Pons (tissue), 1 donor: ENCODE measurements at places on chromosomes 7 and 10.

- no peak for DNase-seq
These were observed 275.2 kb upstream of the MGMT start for GRCh38 chr10:129191797-129192196.

- no peak for DNase-seq
These were observed 184.6 kb downstream of the JCAD start for GRCh38 chr10:29874606-29875269.

DNA sequence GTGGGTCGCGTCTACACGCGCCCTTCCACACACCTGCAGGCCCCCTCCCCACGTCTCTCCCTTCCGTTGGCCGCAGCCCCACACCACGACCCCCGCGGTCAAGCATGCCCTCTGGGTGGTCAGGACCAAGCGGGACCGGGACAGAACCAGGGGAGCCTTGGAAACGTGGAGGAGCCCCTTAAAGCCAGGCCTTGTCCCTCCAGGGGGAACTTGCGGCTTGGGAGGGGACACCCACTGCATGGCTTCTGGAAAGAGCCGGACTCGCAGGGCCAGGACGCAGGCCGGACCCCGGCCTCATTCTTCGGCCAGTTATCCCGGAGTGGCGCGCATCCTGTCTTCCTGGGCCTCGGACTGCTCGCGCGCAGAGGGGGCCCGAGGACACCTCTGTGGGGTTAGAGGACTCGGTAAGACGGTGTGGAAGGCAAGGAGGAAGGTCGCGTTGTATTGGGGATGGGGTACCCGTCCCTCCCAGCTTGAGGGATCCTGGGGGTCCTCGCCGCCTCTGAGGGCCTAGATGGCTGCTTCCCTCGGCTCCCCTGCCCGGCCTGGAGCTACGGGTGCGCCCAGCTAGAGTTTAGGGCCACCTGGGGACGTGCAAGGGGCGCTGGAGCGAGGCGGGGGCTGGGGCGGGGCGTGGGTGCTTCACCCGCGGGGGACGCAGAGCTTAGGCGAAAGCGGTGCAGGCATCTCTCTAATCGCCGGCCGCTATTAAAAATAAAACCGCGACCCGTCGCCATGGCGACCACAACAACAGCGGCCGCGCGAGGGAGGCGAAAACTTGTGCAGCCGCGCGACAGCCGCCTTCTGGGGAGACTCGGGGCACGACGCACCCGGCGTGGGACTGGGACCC is 1.8 kb upstream of the PDGFA start:
- no peak for DNase-seq

DNA sequence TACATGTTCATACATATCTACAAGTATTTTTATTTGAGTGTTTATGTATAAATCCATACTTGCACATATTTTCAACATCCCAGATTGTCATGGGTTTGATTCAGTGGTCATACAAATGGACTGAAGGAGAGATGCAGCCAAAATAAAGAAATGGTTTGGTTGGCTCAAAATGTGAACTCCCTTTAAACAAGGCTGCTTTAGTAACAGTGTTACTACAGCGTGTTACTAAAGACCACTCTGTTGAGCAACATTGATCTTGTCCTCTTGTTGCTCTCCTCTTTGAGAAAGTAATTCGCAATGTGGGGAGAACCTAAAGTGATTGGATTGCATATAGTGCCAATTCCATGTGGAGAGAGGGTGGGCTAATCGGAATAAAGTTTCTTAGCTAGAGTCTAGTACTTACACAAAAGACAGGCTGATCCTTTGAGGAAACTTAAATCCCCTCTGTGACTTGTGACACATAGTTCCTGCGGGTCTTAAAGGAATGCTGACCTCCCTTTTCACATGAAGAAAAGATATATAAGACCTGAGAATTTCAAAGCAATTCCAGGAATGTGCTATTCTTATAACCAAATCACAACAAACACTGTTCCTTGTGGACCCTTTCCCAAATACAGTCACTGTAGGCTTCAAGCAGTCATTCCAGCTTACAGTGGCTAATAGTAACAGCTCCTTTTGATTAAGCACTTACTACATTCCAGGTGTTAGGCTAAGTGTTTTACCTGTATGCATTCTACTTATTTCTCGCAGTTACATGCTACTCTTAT is 144.3 kb downstream of the FZD1 start:
- DNase-seq, result no peak

- no peak for DNase-seq
These were observed 83.1 kb downstream of the STRA8 start for GRCh38 chr7:135316648-135317313.

DNA sequence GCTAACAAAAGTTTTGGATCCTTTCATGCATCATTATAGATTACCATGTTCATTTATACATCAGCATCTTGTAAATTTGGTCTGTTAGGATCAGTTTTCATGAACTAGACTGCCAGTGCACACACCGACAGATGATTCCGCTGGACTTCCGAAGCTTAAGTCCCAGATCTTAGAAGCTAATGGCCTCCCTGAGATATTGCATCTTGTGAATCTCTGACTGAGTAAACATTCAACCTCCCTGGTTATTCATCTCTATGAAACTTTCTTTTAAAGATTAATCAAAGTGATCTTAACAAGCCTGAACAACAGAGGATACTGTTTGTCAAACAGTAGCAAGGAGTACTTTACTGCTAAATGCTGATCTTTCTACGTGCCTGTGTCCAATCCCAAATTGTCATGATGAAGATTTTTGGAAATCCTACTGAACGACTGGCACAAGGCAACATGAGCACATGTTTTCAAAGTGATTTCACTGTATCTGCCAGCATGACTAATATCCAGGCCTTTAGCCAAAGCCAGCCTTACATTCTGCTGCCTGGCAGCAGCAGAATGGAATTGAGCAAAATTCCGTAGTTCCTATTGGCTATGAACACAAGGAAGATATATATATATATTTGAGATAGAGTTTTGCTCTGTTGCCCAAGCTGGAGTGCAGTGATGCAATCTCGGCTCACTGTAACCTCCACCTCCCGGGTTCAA is 91.3 kb upstream of the ANK3 start:
- DNase-seq, result peak; percentile 81

- DNase-seq, result peak; percentile 40
These were observed 798 bp upstream of the AUTS2 start for GRCh38 chr7:69597278-69598076.

DNA sequence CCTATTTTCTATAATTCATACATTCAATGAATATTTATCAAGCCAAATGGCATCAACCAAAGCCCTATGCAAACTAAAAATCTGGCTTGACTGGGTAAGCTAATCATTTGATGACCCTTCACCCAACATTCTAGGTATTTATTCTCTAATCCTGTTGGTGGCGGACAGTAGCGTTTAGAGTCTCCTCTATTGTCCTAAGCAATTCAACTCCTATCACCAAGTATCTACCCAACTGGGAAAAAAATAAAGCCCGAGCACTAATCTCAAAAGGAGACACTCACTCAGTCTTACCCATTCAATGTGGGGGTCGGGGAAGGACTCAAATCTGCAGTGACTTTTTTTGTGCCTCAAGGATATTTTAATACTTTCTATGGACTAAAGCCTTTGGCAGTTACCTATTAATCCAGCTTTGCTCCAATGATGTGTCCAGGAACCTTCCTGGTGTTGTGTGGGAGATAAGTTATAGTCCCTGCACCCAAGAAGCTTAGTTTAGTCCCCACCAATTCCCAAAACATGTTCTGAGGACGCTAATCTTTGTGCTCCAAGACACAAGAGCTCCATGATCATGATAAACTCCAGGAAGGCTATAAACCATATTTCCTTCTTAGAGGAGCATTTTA is 30.6 kb downstream of the DNMBP start:
- no peak for DNase-seq

GRCh38 chr7:95335093-95335492 is 10.8 kb upstream of the PON1 start:
- DNase-seq, result no peak

- peak; percentile 35 for DNase-seq
These were observed 47.1 kb upstream of the DYNC1I1 start for GRCh38 chr7:95725205-95725604.

DNA sequence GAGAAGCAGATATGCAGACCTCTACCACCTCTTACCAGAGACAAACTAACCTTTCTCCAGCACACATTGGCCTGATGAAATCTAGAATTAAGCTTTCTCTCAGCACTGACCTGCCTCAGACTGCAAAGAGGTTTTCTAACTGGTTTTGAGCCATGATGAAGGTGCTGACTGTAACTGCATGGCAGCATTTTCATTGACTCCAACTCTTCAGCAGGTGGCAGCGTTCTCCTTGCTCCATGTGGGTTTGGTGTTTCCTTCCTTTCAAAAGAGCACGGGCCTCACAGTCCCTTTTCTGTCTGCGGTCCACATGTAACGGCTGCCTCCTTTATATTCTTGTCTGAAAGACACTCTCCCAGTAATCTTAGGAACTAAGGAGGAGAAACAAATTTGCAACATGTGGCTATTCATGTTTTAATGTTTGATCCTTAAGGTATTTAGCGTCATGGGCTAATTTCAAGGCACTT is 12.6 kb downstream of the KLLN start:
- peak; percentile 70 for DNase-seq

DNA sequence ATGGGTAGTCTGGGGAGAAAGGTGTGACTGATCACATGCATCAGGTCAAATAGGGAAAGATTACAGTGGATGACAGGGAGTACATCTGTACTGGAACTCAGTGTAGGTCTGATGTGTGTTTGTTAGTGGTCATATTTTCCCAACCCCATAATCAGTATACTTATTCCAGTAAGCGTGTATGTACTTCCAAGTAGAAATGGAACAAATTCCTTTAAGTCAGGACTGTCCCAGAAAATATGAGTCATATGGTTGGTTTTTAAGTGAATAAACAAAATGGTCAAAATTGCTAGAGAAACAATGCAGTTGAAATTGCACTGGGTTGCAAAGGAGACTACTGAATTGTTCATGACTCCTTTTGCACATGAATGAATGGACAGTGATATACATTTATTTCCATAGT is 118.8 kb upstream of the MYO3A start:
- no peak for DNase-seq

DNA sequence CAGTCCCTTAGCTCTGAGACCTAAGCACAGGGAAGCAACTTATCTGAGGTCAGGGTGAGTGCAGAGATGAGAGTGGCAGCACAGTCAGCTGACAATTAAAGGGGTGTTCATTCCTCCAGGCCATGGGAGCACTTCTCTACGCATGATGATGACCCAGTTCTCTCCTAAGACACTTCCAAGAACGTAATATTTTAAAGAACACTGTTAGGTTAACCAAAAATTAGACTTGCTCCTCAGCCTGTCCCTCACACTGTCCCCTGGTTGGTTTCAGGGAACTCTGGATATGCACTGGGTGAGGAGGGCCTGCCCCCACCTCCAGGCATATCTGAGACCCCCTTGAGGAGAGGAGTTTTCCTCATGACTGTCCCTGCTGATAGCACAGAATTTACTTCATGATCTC is 767.5 kb downstream of the GRID1 start:
- no peak for DNase-seq

- no peak for DNase-seq
These were observed 51.5 kb upstream of the MTURN start for GRCh38 chr7:30083334-30083733.

DNA sequence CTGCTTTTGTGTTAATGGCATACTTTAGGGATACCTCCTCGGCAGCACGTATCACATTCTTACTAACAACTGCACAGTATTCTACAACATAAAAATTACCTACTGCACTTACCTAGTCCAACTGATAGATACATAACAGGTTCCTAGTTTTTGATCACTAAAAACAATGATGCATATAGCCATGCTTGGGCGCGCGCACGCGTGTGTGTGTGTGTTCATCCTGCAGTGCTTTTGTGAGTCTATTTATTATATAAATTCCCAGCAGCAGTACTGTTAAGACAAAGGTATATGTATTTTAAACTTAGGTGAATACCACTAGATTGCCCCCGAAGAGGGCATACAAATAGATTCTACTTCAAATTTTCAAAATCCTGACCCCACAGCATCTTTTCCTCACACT is 181.4 kb downstream of the ELMO1 start:
- no peak for DNase-seq

GRCh38 chr10:123331438-123331837 is 177.2 kb downstream of the BUB3 start:
- DNase-seq, result peak; percentile 91

DNA sequence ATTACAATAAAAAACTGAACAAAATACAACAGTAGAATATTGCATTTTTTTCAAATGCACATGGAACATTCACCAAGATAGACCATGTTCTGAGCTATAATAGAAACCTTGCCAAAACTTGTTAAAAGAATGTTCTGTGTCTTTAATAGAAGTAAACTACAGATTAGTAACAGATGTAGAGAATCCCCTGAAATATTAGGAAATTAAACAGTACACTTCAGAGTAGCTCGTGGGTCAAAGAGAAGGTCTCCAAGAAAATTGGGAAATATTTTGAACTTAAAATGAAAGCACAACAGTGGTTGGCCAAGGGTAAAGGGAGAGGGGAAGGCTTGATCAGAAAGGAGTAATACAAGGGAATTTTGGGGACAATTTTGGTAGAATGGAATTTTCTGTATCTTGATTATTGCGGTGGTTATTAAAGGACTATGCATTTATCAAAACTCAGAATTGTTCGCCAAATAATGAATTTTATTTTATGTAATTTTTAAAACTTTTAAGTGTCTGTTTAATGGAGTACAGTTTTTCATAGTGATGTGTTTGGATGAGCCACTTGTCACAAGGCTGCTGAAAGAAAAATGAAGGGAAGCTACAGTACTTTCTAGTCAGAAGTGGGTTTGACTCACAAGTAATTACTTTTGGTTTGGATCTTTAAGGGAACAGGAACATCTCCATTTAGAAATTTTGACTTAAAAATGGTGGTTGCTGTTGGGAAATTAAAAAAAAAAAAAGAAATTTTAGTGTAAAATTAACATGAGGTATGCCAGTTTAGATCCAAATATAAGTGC is 10.2 kb downstream of the PLEKHA8 start:
- DNase-seq, result no peak

- no peak for DNase-seq
These were observed 103.5 kb upstream of the FERD3L start for GRCh38 chr7:19248681-19249080.

- DNase-seq, result no peak
These were observed 438.6 kb downstream of the TNS3 start for GRCh38 chr7:47143339-47143738.

DNA sequence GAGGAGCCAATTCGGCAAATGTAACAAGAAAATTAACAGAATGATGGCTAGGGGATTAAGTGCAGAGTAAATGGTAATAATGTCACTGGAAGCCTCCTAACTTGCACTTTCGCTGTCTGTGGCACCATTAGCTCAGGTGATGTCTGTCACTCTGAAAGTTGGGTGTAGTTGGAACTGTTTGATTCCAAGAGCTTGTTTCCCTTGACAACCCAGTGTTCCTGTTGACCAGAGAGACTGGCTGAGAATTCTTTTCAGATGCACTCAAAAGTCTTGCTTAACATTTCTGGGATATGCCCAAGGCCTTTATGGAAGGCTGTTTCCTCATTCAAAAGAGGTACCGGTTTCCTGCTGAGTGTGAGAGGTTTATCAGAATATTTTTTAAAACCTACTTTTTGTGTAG is 49.6 kb downstream of the PLPP4 start:
- DNase-seq, result no peak
